Right atrium auricular region (tissue), 2 donors: ENCODE measurements at places on chromosomes 1 and 21.

- no peaks in the 10 kb centered on the region for H3K36me3 ChIP-seq
- H3K4me1 ChIP-seq, result peaks cover 10% of the 10 kb centered on the region
- no peak overlapping the region for H3K27ac ChIP-seq
- DNase-seq, result no peak
- no peaks in the 10 kb centered on the region for H3K27me3 ChIP-seq
These were observed 102.0 kb upstream of the C8B start for GRCh38 chr1:57067863-57068262.

GRCh38 chr1:67058761-67059160 is 4.8 kb upstream of the SLC35D1 start:
- no peaks in the 10 kb centered on the region for H3K27me3 ChIP-seq
- no peak overlapping the region for H3K4me3 ChIP-seq
- H3K27ac ChIP-seq, result no peak overlapping the region
- no peak for DNase-seq

DNA sequence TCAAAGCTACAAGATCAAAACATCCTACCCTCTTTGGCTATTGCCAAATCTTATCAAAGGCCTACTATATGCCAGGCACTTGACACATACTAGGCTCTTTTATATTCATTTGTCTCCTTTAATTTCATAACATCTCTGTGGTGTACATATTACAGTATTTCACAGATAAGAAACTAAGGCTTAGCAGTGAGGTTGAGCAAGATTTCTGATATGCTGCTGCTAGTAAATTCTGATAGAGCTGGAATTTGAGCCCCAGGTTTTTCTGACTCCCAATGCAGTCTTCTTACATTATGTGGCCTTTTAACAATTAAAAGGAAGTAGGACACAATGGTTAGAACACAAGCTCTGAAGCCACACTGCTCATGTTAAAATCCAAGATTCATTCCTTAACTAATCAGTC is 16.8 kb downstream of the CCDC185 start:
- H3K27ac ChIP-seq, result no peak overlapping the region
- H3K27me3 ChIP-seq, result no peaks in the 10 kb centered on the region
- H3K4me1 ChIP-seq, result no peaks in the 10 kb centered on the region
- no peaks in the 10 kb centered on the region for H3K36me3 ChIP-seq

- no peaks in the 10 kb centered on the region for H3K4me1 ChIP-seq
- no peaks in the 10 kb centered on the region for H3K36me3 ChIP-seq
- H3K27me3 ChIP-seq, result no peaks in the 10 kb centered on the region
- no peak overlapping the region for H3K4me3 ChIP-seq
- H3K27ac ChIP-seq, result no peak overlapping the region
- DNase-seq, result no peak
These were observed 15.9 kb upstream of the ADAMTS5 start for GRCh38 chr21:26982767-26983166.

GRCh38 chr1:225875044-225875815 is 7.0 kb downstream of the TMEM63A start:
- no peaks in the 10 kb centered on the region for H3K27me3 ChIP-seq
- H3K36me3 ChIP-seq, result peaks cover 49% of the 10 kb centered on the region
- no peak for DNase-seq
- H3K4me1 ChIP-seq, result no peaks in the 10 kb centered on the region

DNA sequence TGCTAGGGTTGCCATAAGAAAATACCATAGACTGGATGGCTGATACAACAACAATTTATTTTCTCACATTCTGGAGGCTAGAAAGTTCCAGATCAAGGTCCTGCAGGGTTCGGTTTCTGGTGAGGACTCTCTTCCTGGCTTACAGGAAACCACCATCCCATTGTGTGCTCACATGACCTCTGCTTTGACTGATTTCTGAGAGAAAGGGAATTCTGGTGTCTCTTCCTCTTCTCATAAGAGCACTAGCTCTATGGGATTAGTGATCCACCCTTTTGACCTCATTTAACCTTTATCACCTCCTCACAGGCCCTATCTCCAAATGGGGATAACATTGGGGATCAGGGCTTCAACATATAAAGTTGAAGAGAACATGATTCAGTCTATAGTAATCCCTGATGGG is 47.5 kb downstream of the MRPL39 start:
- no peak for DNase-seq
- H3K4me3 ChIP-seq, result no peak overlapping the region
- H3K27me3 ChIP-seq, result no peaks in the 10 kb centered on the region
- no peaks in the 10 kb centered on the region for H3K36me3 ChIP-seq

- H3K4me1 ChIP-seq, result no peaks in the 10 kb centered on the region
- DNase-seq, result peak; percentile 11
- H3K27me3 ChIP-seq, result no peaks in the 10 kb centered on the region
- H3K27ac ChIP-seq, result no peak overlapping the region
- H3K36me3 ChIP-seq, result no peaks in the 10 kb centered on the region
These were observed 11.1 kb downstream of the CHAF1B start for GRCh38 chr21:36396325-36396724.

DNA sequence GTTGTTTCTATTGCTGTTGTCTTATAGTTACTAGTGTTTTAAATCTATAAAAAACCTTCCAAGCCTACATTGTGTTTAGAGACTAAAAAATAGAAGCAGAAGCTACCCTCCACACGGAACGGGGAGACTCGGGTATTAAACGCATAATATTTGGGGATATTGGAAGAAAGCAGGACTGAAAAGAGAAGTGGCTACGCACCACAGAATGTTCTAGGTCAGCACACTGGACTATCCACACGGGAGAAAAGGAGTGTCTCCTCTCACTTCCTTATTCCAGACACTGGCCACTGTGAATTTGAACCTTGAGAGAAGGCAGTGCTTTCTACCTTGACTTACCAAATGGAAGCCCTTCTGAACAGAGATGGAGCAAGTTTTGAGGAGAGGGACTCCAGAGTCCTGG is 1.0 kb upstream of the OR10J4 start:
- no peak overlapping the region for H3K4me3 ChIP-seq
- H3K27ac ChIP-seq, result no peak overlapping the region
- H3K36me3 ChIP-seq, result no peaks in the 10 kb centered on the region
- DNase-seq, result no peak
- H3K4me1 ChIP-seq, result no peaks in the 10 kb centered on the region

- no peaks in the 10 kb centered on the region for H3K36me3 ChIP-seq
- no peaks in the 10 kb centered on the region for H3K27me3 ChIP-seq
- H3K27ac ChIP-seq, result no peak overlapping the region
- no peak overlapping the region for H3K4me3 ChIP-seq
- H3K4me1 ChIP-seq, result no peaks in the 10 kb centered on the region
These were observed 174.4 kb upstream of the HMCN1 start for GRCh38 chr1:185559684-185560331.

DNA sequence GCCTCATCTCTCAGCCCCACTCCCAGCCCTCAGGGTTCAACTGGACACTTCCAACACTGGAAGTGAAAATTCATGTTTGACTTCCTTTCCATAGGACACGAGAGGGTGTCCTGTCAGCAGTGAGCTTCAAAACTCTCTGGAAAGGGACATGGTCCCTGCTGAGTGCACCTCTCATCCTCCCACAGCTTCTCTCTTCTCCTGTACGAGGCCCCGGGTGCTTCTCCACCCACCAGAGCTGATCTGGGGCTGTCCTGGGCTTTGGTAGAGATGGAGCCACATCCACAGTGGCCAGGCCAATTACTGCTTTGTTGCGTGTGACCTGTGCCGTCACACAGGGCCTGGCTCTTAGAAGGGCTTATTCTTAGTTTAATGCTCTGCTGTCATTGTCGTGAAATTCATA is 182.3 kb downstream of the RRAGC start:
- H3K36me3 ChIP-seq, result no peaks in the 10 kb centered on the region
- no peak for DNase-seq
- no peaks in the 10 kb centered on the region for H3K27me3 ChIP-seq

DNA sequence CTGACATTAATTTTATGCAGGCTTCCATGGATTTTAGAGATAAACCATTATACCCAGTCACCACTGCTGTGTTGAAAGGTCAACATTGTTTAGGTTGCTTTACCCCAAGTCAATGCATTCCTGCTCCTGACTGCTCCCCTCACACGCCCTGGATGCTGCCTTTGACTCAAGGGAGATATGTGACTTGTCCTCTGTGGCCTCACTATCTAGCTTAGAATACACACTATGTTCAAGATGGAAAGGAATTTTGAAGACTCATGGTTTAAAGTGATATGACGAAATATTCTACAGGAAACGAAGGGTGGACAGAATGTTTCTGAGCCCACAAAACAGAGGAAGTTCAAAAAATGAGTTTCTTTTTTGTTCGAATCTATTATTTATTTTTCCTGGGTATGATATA is 170.4 kb upstream of the NR5A2 start:
- H3K27me3 ChIP-seq, result no peaks in the 10 kb centered on the region
- H3K27ac ChIP-seq, result no peak overlapping the region
- H3K4me3 ChIP-seq, result no peak overlapping the region
- no peaks in the 10 kb centered on the region for H3K4me1 ChIP-seq

GRCh38 chr1:244835276-244836134 is at the start of gene COX20:
Gene COX20, plus strand, starts transcription at chr1:244835658. Its CDS starts 57 bp downstream, at chr1:244835715.
- no peaks in the 10 kb centered on the region for H3K27me3 ChIP-seq
- peak within 1 kb of the TSS; percentile 77 for H3K4me3 ChIP-seq
- H3K27ac ChIP-seq, result peak within 1 kb of the TSS; percentile 99
- peak; percentile 85 for DNase-seq
- H3K36me3 ChIP-seq, result no peaks in the 10 kb centered on the region

DNA sequence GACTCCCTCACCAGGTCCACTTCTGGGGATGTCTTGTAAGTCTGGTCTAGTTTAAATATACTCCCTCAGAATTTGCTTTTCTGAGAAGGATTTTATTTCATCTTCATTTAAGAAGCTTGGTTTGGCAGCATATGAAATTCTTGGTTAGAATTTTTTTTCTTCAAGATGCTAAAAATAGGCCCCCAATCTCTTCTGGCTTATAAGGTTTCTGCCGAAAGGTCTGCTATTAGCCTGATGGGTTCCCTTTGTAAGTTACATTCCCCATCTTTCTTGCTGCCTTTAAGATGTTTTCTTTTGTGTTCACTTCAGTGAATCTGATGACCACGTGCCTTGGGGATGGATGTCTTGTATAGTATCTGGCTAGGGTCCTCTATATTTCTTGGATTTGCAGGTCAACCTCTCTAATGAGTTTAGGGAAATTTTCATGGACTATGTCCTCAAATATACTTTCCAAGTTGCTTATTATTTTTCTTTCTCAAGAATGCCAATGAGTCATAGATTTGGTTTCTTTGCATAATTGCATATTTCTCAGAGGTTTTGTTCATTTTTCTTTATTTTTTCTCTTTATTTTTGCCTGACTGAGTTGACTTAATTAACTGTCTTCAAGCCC is 19.4 kb downstream of the TCP10L start:
- DNase-seq, result no peak
- H3K36me3 ChIP-seq, result no peaks in the 10 kb centered on the region
- H3K4me3 ChIP-seq, result no peak overlapping the region
- no peak overlapping the region for H3K27ac ChIP-seq
- no peaks in the 10 kb centered on the region for H3K27me3 ChIP-seq

- no peaks in the 10 kb centered on the region for H3K27me3 ChIP-seq
- no peaks in the 10 kb centered on the region for H3K4me1 ChIP-seq
- no peak overlapping the region for H3K4me3 ChIP-seq
- no peak for DNase-seq
These were observed 17.4 kb downstream of the PIK3C2B start for GRCh38 chr1:204477036-204477740.

- no peak for DNase-seq
- H3K27me3 ChIP-seq, result no peaks in the 10 kb centered on the region
- H3K27ac ChIP-seq, result no peak overlapping the region
- H3K4me3 ChIP-seq, result no peak overlapping the region
These were observed 101.4 kb downstream of the LHX9 start for GRCh38 chr1:198018529-198018928.

DNA sequence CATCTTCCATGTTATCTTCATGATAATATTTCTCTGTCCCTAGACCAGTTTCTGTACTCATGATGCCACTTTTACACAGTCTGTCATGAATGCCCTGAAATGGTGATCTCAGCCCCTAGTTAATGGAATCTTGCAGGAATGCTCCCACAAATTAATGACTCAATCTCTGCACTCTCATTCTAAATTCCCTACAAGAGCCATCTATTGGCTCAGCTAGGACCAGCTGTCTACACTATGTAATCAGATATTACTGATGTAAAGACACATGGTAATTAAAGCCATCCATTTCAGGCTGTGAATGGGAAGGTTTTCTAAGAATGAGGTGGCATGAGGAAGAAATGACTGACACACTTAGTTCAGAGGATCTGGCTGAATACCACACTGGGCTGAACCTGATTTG is 199.1 kb upstream of the KCND3 start:
- no peak overlapping the region for H3K4me3 ChIP-seq
- no peaks in the 10 kb centered on the region for H3K4me1 ChIP-seq
- no peak for DNase-seq
- H3K36me3 ChIP-seq, result no peaks in the 10 kb centered on the region
- no peaks in the 10 kb centered on the region for H3K27me3 ChIP-seq

- no peaks in the 10 kb centered on the region for H3K27me3 ChIP-seq
- no peak for DNase-seq
- no peaks in the 10 kb centered on the region for H3K36me3 ChIP-seq
- H3K4me1 ChIP-seq, result no peaks in the 10 kb centered on the region
- H3K4me3 ChIP-seq, result no peak overlapping the region
- no peak overlapping the region for H3K27ac ChIP-seq
These were observed 108.8 kb downstream of the KIF26B start for GRCh38 chr1:245263529-245264095.

GRCh38 chr1:37399830-37400464 is 74.4 kb upstream of the ZC3H12A start:
- DNase-seq, result no peak
- H3K36me3 ChIP-seq, result no peaks in the 10 kb centered on the region
- no peak overlapping the region for H3K4me3 ChIP-seq
- H3K4me1 ChIP-seq, result no peaks in the 10 kb centered on the region

- H3K36me3 ChIP-seq, result no peaks in the 10 kb centered on the region
- no peak overlapping the region for H3K27ac ChIP-seq
- DNase-seq, result no peak
- H3K4me1 ChIP-seq, result peaks cover 34% of the 10 kb centered on the region
- H3K27me3 ChIP-seq, result no peaks in the 10 kb centered on the region
These were observed 25.5 kb downstream of the PUM1 start for GRCh38 chr1:31040038-31040437.

DNA sequence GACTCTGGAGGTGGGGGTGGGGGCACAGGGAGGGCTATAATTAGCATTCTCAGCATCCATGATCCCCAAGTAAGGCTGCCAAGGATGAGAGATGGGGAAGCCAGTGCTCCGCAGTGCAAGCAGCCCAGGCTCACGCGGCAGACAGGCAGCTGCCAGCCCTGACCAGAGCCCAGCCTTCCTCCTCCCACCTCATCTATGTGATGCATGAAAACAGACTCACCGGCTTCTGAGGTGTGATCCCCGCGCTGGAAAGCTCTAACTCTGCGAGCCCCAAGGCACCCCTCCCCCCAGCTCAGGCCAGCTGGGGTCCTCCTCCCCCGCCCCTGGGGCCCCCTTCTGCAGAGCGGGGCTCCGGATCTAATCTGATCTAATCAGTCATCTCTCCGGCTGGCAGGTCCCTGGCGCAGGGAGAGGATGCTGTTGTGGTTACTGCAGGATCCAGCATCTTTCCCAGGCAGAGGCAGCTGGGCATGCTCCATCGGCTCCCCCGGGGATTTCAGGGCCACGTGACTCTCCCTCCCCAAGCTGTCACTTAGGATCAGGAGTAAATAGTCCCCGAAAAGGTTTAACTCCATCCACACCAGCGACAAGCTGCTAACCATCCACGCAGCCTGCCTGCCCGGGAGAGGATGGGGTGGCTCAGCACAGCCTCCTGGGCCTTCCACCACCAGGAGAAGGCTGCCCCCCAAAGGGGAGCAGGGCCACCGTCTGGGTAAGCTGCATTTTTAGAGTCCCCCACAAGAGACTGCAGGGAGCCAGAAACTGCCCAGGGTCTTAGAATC is at the start of gene PLEKHA6:
Gene PLEKHA6, minus strand, starts transcription at position 456 of the 782 bp plus-strand sequence. CDS start 86,202 bp downstream, outside the sequence.
- no peaks in the 10 kb centered on the region for H3K27me3 ChIP-seq
- H3K4me1 ChIP-seq, result no peaks in the 10 kb centered on the region
- no peak within 1 kb of the TSS for H3K4me3 ChIP-seq
- no peak within 1 kb of the TSS for H3K27ac ChIP-seq
- no peaks in the 10 kb centered on the region for H3K36me3 ChIP-seq
- DNase-seq, result no peak
